Activated T-helper 2 cell treated with anti-CD3 and anti-CD28 coated beads, Interferon-gamma antibody, Interleukin-2, Interleukin-4, amounts not matched to agents 10 μg/mL and 5 μg/mL and 100 μg/mL, durations not matched to agents 14 hours and 24 hours and 36 hours (primary cell): ENCODE measurements at places on chromosomes 2 and 18.

- no peak for DNase-seq
Measured at GRCh38 chr2:223528036-223528435, 74.1 kb downstream of the SCG2 start.

- DNase-seq = no peak
Measured at GRCh38 chr2:185857691-185858090, 119.1 kb downstream of the FSIP2 start.

DNA sequence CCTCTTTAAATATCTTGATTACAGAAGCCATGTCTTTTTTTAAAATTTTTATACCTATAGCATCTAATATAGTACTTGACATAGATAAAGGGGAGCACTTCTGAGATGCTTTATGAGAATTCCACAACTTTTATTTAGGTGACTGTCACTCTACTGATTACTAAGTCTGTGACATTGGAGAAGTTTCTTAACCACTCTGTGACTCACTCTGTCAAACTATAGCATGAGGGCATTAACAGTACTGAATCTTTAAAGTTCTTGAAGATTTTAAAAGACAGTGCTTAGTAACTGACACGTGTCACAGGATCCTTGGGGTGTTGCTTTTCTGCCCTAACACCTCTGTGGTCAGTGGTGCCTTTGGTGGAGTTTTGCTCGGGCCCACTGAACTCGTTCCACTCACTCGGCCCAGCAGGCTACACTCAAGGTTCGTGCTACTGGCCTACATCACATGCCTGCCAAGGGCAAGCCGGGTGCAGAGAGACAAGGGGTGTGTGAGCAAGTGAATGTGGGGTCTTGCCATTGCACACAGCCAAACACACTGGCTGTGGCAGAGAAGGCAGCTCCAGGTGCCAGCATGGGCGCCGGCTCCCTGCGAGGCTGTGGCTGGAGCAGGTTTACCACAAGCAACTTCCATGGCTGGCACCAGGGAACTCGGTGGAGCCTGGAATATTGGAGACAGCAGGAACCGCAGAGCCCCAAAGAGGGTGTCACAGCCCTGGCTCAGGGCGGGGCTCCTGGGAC is 734.0 kb upstream of the CDH7 start:
- no peak for DNase-seq

- no peak for DNase-seq
Measured at GRCh38 chr2:36473230-36473629, 117.7 kb downstream of the CRIM1 start.

- no peak for DNase-seq
Measured at GRCh38 chr2:114940785-114941458, 498.5 kb downstream of the DPP10 start.

- no peak for DNase-seq
Measured at GRCh38 chr2:161905389-161906046, 168.5 kb downstream of the DPP4 start.

- DNase-seq = no peak
Measured at GRCh38 chr2:9018109-9018508, 14.6 kb upstream of the MBOAT2 start.

GRCh38 chr2:227177592-227178336 is 13.3 kb downstream of the COL4A3 start:
- DNase-seq = no peak

GRCh38 chr2:161223139-161223732 is 63.0 kb downstream of the TANK start:
- DNase-seq = no peak

DNA sequence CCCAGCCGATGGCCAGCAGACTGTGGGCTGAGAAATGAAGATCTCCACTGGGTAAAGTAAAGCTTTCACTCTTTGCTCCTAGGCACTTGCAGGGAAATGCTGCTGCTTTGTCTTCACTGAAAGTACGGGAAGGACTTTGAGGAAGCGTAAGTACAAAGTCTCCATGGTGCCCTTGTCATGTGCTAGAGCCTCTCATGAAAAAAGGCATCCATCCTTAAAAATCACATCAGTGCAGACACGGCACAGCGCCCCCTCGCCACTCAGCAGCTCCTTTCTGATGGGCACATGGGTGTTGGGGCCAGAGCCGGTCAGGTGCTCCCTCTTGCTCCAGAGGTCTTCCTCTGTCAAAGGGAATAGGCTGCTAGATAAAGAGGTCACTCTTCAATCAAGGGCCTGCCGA is 109.0 kb upstream of the STPG4 start:
- no peak for DNase-seq

DNA sequence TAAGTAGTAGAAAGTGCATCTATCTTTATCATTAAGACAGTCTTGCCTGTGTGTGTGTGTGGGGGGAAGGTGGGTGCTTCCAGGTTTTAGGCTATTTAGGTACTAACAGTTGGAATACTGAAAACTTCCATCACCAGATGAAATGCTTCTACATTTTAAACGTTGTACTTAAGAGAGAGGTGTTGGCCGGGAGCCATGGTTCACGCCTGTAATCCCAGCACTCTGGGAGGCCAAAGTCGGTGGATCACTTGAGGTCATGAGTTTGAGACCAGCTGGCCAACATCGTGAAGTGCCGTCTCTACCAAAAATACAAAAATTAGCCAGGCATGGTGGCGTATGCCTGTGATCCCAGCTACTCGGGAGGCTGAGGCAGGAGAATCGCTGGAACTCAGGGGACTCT is 4.0 kb downstream of the NETO1 start:
- no peak for DNase-seq

GRCh38 chr2:241561832-241562231 is 3.3 kb downstream of the BOK start:
- DNase-seq = no peak

- DNase-seq = peak; percentile 76
Measured at GRCh38 chr2:239298116-239298804, 102.6 kb downstream of the HDAC4 start.

DNA sequence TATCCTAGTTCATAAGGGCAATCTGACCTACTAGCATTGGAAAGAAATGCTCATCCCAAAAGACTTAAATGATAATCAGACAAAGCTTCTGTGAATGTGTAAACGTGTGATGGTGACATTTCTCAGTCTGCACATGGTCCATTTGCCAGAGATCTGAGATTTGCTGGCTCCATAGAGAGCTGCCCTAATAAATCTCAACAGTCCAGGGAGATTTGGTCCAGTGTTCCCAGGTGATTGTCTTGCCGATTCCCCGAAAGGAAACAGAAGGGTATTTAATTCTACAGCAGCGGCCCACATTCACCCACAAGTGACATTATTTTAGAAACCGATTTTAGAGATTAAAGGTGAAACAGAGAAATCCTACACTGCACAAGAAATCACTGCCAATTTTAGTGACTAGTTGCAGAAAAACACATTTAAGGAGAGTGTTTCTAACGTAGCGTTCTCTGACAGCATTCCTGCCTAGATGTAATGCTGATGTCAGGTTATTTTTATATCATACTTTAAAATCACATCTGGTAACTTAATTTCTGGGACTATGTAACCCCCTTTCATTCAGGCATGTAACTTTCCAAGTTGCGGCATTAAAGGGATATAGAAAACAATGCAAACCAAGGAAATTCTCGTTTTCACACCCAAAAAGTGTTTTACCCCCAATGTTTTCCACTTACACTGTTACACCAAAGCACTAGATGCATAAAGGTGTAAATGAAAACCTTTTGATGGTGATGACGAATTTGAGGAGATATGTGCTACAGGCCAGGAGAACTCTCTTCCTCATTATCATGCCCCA is 231.9 kb upstream of the FN1 start:
- DNase-seq = no peak

GRCh38 chr2:11521775-11522174 is 12.1 kb upstream of the GREB1 start:
- DNase-seq = no peak
